ENCODE measurements at places on chromosomes 6 and 20.

DNA sequence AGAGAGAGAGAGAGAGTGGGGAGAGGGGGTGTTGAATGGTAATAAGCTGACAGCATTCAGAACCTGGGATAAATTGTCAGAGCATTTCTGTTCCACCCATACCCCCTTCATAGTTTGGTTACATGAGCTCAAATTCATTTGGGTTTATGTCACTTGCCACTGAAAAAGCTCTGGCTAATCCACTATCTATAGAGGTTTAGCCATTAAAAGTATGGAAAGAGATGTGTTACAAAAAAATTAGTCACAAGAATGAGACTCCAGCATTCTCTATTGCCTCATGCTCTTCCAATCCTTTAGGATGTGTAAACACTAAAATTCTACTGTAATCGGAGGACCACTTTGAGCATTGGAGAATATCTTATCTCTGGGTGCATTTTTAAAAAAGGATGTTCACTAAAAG, 297.6 kb upstream of the TCF21 start:
- DNase-seq = no peak

DNA sequence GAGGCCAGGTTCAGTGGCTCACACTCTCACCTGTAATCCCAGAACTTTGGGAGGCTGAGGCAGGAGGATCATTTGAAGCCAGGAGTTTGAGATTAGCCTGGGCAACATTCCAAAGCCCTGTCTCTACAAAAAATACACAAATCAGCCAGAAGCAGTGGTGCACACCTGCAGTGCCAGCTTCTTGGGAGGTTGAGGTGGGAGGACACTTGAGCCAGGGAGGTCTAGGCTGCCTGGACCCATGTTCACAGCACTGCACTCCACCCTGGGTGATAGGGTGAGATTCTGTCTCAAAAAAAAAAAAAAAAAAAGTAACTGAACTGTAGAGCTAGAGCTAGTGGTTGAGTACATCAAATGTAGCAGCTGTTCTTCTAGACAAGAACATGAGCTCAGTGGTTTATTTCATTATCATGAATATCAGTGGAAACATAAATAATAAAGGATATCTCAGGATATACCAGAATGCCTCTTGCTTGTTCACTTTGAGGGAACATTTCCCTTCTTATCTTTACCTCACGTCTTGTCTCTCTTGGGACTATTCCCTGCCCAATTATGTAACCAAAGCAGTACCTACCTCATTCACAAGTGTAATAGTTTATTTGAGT, 17.6 kb downstream of the NANP start:
- DNase-seq = no peak

DNA sequence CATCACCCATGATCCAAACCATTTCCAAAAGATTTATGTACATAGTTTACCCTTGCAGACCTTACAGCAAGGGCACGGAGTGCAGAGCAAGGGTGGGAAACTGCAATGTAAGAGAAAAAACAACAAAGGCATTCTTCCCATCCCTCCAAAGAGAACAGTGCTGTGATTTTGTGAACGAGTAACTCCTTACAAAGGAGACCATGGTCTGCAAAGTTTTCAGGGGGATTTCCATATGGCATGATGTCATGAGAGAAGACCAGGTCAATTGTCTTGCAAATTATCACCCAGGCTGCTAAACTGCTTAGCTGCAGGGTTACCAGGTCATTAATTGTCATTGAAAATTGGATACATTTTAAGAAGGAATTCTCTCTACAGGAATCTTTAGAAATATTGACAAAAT, 58.3 kb downstream of the LAMP5 start:
- no peak for DNase-seq

DNA sequence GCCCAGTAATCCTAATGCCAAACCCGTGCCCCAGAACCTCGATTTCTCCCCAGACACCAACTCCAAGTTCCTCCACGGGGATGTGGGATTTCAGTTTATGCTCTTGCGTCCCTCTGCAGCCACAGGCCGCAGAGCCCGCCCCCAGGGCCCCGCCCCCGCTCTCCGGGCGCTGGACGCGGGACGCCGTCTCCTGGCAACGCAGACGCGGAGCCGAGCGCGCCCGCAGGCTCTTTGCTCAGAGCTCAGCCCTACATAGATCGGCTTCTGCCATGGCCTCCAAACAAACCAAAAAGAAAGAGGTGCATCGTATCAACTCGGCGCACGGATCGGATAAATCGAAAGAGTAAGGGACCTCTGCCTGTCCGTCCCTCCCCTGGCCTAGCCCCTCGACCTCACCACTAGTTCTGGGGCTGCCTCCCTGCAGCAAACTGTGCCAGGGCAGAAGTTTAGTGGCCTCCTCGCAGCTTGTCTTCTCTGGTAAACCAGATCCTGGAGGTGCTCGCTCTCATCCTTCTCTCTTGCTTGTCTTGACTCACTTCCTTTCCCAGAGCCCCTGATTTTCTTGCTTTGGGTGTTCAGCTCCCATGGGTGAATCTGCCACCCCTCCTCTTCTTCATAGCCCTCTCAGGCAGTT, at the start of gene ADGB:
TSS of gene ADGB (plus strand) at position 201 of the 634 bp plus-strand sequence. CDS start at position 270, 69 bp downstream.
- DNase-seq = no peak

DNA sequence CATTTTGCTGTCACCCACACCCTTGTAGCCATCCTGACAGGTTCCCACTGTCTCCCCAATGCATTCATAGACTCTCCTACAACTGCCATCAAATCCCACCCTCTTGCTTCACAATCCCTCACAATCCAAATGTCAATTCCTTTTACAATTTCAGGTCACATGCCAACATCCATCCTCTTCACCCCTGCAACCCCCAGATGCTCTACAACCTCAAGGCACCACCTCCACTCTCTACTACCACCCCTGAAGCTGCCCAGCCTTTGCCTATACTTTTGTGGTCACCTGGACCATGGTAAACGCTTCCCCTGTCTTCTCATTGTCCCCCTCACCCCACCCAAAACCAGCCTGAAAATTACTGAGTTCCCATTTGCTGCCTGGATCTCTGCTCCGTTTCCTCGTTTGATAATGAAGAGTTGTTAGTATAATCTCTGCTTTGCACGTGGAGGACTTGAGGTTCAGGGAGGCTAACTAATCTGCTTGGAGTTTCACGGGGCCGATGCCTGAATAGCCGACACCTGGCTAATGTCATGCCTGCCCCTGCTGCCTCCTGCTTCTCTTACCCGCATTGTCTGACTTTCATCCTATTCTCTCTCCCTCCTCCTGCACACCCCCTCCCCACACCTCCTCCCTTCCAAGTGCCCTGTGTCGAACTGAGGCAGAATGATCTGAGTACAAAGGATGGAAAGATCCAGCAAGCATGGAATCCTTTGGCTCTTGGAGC, 82.4 kb upstream of the TOX2 start:
- no peak for DNase-seq

DNA sequence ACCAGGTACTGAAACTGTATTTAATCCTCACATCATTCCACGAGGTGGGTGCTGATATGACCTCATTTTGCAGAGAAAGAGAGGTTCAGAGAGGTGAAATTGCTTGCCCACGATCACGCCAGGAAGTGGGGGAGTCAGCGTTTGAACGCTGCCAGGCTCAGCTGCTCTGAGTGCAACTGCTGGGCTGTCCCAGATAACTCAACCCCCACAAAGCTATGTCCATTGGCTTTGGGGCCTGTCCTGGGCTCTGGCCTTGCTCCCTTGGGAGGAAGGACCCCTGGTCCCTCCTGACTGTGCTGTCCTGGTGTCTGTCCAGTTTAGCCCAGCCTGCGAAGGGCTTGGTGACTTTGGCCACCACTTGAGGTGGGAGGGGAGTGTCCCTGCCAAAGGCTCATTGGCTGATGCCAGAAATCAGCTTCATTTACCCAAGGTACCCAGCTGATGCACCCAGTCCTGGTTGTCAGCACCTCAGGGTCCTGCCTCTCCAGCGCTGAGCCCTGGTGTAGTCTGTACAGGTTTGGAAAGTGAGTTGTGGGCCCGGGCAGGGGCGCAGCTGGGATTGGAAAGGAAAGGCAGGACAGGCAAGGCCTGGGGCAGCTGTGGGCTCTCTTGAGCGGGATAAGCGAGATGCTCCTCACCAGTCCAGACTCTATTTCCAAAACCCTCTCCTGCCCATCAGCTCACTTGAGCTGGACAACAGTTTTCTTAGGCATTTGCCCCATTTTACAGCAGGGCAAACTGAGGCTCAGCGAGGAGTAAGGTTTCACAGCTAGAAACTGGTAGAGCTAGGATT, 38.5 kb downstream of the SUN5 start:
- no peak for DNase-seq

GRCh38 chr20:41078329-41078728, 49.7 kb downstream of the TOP1 start:
- DNase-seq = no peak

DNA sequence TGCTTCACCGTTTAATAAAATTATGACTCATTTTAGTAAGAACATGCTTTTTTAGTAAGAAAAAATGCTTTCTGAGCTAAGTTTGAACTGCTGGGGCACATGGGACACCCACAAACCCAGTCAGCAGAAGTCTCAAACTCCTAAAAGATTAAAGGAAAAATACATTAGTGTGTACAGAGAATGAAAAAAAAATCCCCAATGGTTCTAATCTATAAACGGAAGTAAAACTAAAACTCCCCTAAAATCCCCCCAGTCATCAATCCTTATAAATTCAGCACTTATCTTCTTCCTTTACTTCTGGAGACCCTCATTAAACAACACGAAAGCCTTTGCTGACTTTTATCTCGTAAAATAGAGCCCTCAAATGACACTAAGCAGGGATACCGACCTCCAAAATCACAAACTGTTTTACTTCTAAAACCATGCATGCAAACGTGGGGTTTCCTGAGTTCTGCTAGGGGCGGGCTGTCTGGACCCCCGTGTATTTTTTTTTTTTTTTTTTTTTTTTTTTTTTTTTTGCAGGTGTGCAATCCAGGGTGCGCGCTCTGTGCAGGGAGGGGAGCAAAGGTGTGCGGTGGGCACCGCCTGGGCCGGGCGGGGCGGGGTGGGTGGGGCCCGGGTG, 1.1 kb upstream of the MYB start:
- DNase-seq = no peak

- DNase-seq = peak; percentile 78
Observed at GRCh38 chr6:44223319-44224028, at the start of gene SLC29A1. Gene SLC29A1 (plus strand): TSS chr6:44223595. CDS start chr6:44227314, 3,719 bp downstream.

GRCh38 chr20:32970115-32970972, 33.9 kb downstream of the SUN5 start:
- DNase-seq = no peak

GRCh38 chr6:167787896-167788562, 38.7 kb upstream of the AFDN start:
- DNase-seq = no peak

- DNase-seq = no peak
Observed at GRCh38 chr6:47057830-47058540, 15.9 kb upstream of the ADGRF1 start.

GRCh38 chr6:9576521-9576920, 838.4 kb downstream of the TFAP2A start:
- no peak for DNase-seq

DNA sequence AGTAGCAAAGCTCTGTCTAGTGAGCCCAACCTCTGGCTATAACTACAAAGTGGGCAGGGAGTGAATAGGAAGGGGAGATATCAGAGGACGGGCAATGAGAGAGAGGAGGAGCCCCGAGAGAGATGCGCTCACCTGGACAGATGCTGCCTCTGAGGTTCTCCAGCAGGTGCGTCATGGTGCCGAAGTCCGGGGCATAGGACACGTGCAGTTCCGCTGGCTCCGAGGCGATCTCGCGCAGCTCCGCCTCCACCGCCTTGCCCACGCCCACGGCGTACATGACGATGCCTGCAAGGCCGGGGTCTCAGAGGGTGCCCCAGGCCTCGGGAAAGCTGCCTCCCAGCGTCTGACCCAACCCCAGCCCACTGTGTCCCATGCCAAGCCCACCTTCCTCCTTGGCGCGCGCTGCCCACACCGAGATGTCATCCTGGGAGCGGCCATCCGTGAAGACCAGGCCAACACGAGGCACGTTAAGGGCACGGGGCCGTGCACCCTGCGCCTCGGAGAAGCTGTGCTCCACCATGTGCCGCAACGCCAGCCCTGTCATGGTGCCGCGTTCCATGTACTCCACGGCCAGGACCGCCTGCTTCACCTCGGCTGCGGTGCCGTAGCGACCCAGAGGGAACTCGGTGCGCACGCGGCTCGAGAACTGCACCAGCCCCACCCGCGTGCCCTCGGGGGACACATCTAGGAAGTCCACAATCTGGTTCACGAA, 8.7 kb upstream of the RBPJL start:
- DNase-seq = no peak

DNA sequence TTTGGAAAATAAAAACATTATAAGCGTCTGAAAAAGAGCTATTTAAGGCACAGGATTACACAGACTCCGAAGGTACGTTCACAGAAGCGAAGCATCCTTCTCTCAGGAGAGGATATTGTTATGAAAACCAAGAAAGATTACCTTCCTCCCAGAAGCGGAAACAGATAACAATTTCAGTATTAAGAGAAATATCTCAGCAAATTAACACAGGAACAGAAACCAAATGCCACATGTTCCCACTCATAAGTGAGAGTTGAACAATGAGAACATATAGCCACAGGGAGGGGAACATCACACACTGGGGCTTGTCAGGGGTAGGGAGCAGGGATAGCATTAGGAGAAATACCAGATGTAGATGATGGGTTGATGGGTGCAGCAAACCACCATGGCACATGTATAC, 109.7 kb downstream of the CDK19 start:
- DNase-seq = no peak

GRCh38 chr6:72262254-72262653, 359.6 kb upstream of the KCNQ5 start:
- DNase-seq = no peak

GRCh38 chr6:122214605-122215318, 184.7 kb upstream of the HSF2 start:
- DNase-seq = no peak

GRCh38 chr20:1842281-1842680, 52.9 kb upstream of the SIRPA start:
- no peak for DNase-seq

- no peak for DNase-seq
Observed at GRCh38 chr20:40449974-40450616, 238.9 kb downstream of the MAFB start.

GRCh38 chr6:27599859-27600532, 127.1 kb upstream of the ZNF184 start:
- DNase-seq = no peak

DNA sequence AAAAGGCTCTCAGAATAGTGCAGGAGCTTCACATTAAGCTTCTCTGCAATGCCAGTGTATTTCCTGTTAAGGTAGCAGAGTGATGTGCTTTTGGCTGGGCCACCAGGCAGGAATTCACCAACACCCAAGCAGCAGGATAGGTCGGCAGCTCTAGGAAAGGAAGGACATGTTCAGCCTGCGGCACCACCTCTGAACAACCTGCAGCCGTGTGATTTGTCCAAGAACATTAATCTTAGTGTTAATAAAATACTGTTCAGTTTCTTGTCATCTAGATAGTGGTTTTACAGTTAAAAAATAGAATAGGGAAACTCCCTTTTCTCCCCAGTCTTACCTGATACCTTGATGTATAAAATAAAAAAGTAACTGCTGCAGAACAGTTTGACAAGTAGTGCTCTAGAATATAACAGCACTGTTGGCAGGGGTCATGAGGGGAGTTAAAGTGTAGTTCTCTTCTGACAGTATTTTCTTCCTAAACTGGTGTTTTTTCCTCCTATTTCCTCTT, 18.8 kb downstream of the ZNF292 start:
- no peak for DNase-seq

GRCh38 chr6:22062807-22063408, 233.9 kb downstream of the PRL start:
- no peak for DNase-seq

- no peak for DNase-seq
Observed at GRCh38 chr6:136102991-136103688, 147.0 kb downstream of the MTFR2 start.

GRCh38 chr6:148082044-148082443, 260.6 kb upstream of the SASH1 start:
- no peak for DNase-seq

GRCh38 chr6:166786704-166787293, 159.7 kb upstream of the RPS6KA2 start:
- DNase-seq = no peak

GRCh38 chr6:138245751-138246150, 27.5 kb upstream of the PBOV1 start:
- no peak for DNase-seq

Measured in T follicular helper cell (primary cell).